ENCODE measurements at places on chromosomes 16 and 17.
A peak's percentile ranks its signal among the peaks of the same experiment; 100 is the strongest.

DNA sequence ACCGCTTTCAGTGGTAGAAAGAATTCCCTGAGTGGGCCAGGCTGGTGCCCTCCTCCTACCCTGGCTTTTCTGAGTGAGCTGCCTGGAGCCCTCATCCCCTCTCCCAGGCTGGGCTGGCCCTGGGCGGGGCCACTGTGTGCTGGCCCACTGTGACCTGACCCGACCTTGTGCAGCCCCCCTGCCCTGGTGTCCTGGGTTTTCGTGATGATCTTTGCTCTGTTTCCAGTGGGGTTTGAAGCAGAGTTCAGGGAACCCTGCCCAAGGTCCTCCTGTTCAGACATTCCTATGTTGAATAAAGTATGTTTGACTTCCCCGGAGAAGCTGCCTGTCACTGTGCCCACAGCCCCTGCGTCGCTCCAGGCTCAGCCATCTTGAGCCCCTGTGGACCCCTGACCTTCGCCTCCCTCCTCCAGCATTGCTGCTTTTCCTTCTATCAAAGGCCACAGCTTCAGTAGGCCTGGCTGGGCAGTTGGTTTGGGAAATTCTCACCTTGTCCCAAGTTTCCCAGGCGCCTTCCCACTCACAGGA is 13.7 kb upstream of the NAGLU start:
- DNase-seq, result no peak

DNA sequence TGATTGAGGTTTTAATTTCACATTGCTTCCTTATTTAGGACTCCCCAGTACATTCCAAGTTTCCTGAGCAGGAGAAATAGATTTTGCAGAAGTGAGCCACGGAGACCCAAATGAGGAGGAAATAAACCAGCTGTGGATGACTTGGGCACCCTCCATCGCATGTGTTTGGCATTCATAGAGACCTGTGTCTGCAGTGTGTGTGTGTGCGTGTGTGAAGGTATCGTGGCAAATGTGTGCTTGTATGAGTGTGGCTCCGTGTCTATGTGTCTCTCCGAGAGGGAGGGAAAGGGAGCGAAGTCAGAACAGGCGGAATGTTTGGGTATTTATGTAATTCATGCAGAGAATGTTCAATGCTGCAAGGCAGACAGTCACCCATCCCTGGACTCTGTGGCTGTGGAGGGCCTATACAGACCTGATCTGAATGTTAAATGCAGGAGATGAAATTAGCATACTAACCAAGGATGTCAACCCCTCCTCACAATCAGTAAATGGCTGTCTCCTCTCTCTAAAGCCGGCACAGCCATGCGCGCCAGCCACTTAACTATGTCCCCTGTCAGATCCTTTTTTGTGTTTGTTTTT is 186.0 kb upstream of the ZFHX3 start:
- DNase-seq, result no peak

DNA sequence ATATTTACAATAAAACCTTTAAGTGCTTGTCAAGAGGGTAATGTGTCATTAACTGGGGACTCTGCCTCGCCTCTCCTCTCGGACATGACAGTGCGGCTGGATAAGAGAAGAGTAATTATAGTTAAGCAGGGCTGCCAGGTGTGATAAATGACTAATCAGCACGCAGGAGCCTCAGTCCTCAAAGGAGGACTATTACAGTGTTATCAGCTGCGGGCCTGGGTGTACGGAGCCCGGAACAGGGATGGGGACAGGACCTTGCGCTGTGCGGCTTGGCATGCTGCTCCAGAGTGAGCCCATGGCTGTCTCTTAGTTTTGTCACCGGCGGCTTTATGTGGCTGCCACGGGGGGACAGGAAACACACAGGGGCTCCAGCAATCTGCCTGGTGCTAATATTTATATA is 607.2 kb downstream of the MAF start:
- DNase-seq, result no peak

- no peak for DNase-seq
These were observed 18.6 kb downstream of the CNTROB start for GRCh38 chr17:7950578-7950977.

DNA sequence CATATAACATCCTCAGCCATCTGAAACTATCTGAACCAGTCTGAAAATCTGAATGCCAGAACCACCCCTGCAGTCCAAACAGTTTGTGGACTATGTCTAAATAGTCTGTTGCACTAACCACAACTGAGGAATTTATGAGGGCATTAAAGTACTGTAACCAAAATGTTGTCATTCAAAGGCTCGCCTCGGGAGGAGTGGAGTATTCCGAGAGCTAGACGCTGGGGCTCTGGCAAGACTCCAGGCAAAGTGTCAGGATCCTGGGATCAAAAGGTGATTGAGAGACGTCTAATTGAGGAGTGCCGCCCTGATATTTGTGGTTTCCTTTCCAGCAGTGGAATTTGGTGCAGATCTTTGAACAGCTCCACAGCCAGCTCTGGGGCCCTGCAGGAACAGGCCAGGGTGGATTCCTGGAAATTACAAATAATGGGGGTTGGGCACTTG is 142.9 kb upstream of the MYOCD start:
- DNase-seq, result no peak

- peak; percentile 80 for DNase-seq
These were observed at the start of gene RNF157 for GRCh38 chr17:76240461-76241203. RNF157 (minus strand) TSS chr17:76240493; CDS start chr17:76240240, 253 bp downstream.

DNA sequence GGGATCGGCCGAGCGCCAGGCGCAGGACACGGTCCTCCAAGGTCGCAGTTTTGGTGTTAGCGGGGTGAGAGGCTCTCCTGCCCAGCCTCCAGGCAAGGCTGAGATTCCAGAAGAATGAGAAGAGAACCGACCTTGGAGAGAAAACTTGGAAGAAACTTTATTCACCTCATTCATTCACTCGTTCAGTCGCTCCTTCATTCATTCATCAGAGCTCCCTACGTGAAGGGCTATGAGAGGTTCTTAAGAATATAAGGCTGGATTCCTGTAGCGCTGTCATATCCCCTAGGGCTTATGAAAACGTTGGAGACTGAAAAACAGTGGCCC is 991 bp upstream of the MYH10 start:
- no peak for DNase-seq

- no peak for DNase-seq
These were observed 5.7 kb upstream of the CISD3 start for GRCh38 chr17:38724337-38724988.

- DNase-seq, result no peak
These were observed 221.8 kb upstream of the TNRC6C start for GRCh38 chr17:77736721-77737120.

DNA sequence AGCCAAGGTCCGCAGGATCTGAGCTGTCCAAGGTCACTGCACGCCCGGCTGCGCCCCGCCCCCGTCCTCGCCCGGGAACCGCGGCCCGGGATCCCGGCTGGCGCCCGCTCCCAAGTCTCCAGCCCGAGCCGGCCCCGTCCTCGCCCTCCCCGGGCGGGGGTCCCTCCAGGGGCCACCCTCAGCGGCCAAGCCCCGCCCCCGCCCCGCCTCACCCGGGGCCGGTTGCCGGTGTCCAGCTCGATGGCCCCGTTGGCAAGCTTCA is 216 bp downstream of the VPS9D1 start:
- peak; percentile 79 for DNase-seq

All from upper lobe of right lung (tissue), 1 donor.